HL-60 (cell line): ENCODE measurements at places on chromosomes 4 and X.

- DNase-seq = peak; percentile 7
Observed at GRCh38 chrX:14936561-14936960, 63.3 kb downstream of the MOSPD2 start.

DNA sequence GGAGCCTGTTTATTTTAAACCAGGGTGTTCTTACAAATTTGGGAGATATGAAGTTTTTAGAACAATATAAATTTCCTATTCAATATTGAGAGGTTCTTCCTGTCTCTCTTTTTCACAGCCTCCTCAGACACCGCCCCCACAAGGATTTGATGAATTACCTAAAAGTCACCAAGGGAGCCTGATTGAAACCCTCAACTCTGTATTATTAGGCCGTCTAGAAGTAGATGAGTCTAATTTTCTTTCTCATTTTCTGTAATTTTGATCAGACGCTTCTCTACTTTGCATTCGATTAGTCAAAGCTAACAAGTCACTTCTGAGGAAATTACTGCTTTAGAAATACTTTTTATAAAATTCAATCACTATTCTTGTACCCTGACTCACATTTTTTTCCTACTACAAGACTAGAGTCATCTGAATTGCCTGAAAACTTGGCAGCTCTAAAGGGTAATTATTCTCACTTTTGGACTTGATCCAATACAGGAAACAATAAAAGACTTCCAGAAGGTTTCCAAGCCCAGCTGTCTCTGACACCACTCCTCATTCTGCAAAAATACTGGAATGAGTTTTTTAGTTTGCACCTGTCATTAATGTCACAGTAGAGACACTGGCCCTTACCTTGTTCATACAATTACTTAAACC is 111.2 kb downstream of the ELOVL6 start:
- DNase-seq = no peak

DNA sequence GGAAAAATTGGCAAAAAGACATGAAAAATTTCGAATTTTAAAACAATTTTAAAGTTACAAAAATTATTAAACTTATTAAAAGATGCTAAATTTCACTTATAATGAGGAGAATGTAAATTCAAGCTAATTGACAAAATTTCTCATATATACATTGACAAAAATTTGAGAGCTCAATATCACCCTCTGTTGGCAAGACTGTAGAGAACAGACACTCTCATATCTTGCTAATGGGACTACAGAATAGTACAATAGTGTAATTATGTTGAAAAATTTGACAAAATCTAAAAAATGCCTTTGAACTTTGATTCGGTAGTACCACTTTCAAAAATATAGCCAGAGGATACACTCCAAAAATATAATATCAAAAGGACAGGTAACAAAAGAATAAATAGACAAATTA is 29.8 kb downstream of the DCAF8L2 start:
- DNase-seq = no peak

DNA sequence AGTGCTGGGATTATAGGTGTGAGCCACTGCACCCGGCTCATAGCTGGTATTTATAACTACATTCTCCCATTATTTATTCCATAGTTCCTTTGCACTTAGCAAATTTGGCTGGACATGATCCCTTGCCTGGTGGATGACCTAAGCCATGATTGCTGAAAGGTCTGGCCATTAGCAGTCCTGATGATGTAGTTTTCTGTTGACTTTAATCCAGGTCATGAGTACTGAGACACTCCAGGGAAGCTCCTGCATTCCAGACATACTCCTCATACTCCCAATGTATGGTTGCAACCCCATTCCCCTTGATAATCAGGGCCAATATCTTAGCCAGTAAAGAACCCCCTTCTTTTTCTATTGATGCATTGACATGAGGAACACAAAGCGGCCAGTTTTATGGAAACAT is 24.4 kb upstream of the MGST2 start:
- no peak for DNase-seq

GRCh38 chr4:872241-872981 is 46.5 kb upstream of the CPLX1 start:
- no peak for DNase-seq

GRCh38 chr4:151195801-151196200 is 81.2 kb upstream of the PRSS48 start:
- DNase-seq = no peak

- DNase-seq = no peak
Observed at GRCh38 chr4:33649015-33649414, 2595.3 kb downstream of the ARAP2 start.

GRCh38 chrX:133384454-133384853 is 30.8 kb downstream of the GPC4 start:
- DNase-seq = no peak

- no peak for DNase-seq
Observed at GRCh38 chr4:176608346-176608745, 184.4 kb downstream of the VEGFC start.

DNA sequence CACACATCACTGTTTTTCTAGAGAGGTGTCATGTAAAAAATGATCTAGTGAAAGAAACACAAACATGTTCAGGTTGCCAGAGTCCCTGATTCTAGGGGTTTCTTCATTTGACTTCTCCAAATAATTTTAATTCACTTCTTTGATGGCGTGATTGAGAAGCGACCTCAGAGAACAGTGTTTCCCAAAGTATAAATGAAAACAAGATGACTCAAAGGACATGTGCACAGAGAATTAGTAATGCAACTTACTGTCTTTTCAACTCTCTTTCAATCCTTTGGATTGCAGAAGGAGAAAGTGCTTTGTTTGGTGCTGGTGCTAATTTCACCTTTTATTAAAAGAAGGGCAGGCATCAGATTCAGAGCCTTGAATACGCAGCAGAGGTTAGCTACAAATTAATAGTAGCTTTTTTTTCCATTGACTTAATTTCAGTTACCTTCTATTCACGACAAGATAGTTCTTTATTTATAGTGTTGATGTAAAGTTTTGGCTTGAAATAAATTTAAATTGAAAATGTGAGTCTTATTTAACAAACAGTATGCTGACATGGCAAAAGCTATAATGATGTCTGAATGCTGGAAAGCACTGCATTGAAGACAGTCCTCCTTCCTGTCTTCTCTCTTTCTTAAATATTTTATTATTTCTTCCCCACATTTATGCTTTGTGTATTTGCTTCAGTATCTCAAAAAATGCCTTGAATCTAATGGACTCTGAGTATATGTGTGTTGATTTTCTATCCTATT is 85.1 kb downstream of the SLC10A7 start:
- DNase-seq = no peak

- DNase-seq = no peak
Observed at GRCh38 chrX:93461060-93461459, 212.3 kb downstream of the NAP1L3 start.

DNA sequence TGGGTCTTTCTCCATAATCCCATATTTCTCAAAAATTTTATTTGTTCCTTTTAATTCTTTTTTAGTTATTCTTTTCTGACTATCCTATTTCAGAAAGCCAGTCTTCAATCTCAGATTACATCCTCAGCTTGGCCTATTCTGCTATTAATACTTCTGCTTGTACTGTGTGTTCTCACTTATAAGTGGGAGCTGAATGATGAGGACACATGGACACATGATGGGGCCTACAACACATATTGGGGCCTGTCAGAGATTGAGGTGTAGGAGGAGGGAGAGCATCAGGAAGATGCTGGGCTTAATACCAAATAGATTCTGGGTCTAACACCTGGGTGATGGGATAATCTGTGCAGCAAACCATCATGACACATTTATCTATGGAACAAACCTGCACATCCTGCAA is 82.3 kb downstream of the MAGEE1 start:
- no peak for DNase-seq

GRCh38 chr4:22122062-22122461 is 173.5 kb upstream of the KCNIP4 start:
- DNase-seq = no peak

GRCh38 chr4:99832321-99832720 is 15.7 kb downstream of the DAPP1 start:
- no peak for DNase-seq

GRCh38 chr4:154528869-154529268 is 21.3 kb downstream of the PLRG1 start:
- DNase-seq = no peak

DNA sequence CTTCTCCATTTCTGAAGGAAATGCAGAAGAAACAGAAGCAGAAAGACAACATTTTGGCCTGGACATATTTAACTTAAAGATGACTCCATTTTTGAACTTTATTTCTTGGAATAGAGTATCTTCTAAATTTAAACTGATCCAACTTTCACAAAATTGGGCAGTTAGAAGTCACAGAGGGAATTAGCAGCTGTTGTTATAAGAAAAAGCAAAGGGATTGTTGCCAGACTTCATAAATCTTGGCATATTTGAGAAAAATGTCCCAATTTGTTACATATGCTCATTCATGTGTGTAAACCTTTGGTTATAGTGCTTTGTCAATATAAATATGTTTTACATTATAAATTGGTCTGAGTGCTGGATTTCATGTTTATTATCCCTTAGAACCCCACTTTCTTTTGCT is 3.4 kb downstream of the GLUD2 start:
- DNase-seq = no peak

DNA sequence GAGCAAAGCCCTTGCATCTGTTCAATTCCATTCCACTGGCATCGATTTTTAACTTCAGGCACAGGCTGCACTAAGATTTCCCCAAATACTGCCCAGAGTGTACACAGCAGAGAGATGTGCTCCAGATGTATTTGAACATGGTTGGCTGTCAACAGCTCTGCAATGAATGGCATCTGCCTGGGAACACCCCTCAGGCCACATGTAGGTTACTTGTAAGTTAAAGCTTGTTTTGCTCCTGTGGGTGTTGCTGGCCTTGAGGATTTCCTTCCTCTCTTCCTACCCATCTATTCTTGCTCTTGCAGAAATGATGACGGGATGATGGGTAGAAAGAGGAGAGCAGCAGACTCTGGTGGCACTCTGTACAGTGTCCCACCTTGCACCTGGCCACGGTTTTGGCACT is 69.3 kb upstream of the HELT start:
- no peak for DNase-seq

GRCh38 chr4:116531870-116532269 is 553.5 kb downstream of the TRAM1L1 start:
- peak; percentile 6 for DNase-seq

DNA sequence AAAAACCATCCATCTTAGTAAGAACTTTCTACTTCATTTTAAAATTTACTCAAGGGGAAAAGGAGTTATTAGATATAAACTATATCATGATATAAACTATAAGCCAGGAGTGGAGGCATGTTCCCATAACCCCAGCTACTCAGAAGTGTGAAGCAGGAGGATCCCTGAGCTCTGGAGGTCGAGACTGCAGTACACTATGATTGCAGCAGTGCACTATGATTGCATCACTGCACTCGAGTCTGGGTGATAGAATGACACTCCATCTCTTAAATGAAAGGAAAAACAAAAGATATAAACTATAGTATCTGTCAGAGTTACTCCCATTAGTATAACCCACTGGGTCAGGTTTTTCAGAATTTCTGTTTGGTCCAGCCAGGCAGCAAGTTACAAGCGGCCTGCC is 47.6 kb downstream of the RPS3A start:
- no peak for DNase-seq

GRCh38 chr4:83361416-83362103 is 26.9 kb upstream of the HPSE start:
- no peak for DNase-seq

DNA sequence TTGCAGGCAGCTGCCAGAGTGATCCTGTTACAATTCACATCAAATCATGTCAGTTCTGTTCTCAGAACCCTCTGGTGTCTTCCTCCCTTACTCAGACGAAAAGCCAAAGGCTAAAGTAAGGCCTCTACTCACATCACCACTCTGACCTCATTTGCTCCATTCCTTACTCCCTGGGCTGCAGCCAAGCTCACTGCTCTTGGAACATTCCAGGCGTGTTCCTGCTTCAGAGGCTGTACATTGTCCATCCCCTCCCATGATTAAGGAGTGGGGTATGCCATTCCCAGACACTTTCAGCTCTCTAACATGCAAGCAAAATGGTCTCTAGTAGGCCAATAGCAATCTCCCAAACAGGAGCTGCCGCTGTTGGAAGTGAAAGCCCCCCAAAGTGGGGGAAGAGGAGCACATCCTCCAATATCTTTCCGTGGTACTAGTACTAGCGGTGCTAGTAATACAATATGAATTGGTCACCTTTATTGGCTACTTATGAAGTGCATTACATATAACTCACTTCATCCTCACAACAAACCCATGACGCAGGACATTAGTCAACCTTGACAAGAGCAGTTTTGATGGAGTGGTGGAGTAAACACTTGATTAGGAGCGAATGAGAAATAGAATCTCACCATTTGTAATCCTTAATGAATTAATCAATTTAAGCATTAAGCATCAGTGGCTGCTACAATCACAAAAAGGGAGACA is 15.0 kb downstream of the GAB3 start:
- DNase-seq = no peak

DNA sequence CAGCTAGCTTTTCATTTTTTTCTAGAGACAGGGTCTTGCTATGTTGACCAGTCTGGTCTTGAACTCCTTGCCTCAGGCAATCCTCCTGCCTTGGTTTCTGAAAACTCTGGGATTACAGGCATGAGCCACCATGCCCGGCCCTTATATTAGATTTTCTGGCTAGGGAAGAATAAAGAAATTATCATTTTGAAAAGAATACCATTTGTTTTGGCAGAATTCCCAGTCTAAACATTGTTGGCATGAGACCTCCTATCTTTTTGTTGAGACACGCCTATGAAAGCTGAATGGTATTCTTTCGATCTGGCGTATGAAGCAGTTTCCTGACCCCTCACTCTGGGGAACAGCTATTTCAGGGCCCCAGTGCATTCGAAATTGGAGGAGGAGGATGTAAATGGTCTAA is 107.0 kb downstream of the REPS2 start:
- no peak for DNase-seq

GRCh38 chr4:166816890-166817289 is 417.4 kb downstream of the SPOCK3 start:
- no peak for DNase-seq

DNA sequence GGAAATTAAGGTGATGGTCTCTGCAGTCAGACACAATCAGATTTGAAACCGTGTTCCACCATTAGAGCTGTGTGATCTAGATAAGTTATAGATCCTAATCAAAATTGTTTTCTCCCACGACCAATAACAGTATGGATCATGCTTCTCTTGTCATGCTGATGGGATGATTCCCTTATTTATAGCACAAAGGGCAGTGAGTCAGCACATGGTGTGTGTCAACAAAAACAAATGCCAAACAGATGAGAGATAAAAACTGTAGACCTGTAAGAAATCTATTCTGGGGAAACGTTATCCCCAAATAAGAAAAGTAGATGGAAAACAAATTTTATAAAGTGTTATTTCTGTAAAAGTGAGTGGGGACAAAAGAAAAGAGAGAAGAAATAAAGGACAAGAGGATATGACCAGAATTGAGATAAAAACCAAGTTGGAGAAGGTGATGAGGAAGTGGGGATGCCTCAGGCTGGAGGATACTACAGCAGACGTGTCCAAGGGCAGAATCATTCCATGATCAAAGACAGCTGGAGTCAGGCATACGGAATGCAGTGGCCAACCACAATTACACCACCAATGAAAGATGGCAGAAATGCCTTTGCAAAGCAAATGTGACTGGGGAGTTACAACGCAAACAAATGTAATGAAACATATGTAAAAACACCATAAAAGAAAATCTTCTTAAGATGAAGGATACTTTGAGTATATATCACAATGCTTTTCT is 377.8 kb upstream of the PRKX start:
- no peak for DNase-seq

GRCh38 chr4:140141210-140141835 is 12.7 kb downstream of the MAML3 start:
- peak; percentile 11 for DNase-seq

GRCh38 chrX:18898492-18898891 is 85.4 kb downstream of the PHKA2 start:
- DNase-seq = no peak

- no peak for DNase-seq
Observed at GRCh38 chr4:151035328-151035727, 20.2 kb upstream of the LRBA start.

- no peak for DNase-seq
Observed at GRCh38 chrX:69117876-69118526, 47.3 kb downstream of the PJA1 start.
